ENCODE measurements at places on chromosomes 12 and 14.
A peak's percentile ranks its signal among the peaks of the same experiment; 100 is the strongest.

- no peak for DNase-seq
Observed at GRCh38 chr12:66129934-66130266, 650 bp downstream of the LLPH start.

- DNase-seq = no peak
Observed at GRCh38 chr12:120905856-120906384, 1.8 kb upstream of the SPPL3 start.

- no peak for DNase-seq
Observed at GRCh38 chr14:20617138-20618003, 24.1 kb downstream of the OR6S1 start.

- no peak for DNase-seq
Observed at GRCh38 chr12:95591731-95592130, 40.5 kb upstream of the USP44 start.

DNA sequence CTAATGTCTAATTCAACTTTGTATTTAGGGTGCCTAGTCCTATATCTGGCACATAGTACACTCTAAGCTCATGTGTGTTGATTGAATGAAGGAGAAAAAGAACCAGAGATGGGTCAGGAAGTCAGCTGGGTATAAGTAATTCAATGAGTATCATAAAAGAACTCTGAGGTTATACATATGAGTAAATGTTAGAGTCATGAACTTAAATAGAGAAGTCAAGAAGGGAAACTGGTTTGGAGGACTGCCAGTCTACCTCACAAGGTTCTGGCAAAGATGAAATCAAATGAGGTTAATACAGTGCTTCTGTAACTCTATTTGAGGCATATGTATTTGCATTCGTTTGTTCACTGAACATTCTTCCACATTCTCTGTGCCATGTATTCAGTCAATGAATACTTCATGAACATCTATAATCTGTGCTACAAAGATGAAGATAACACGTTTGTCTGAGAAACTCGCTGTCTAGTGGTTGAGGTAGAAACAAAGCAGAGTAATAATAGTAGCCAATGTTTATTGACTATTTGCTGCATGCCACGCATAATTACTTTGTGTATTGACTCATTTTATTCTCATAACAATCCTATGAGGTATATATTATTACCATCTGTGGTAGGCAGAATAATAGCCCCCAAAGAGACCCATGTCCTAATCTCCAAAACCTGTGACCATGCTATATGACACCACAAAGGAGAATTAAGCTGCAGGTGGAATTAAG, 88.9 kb downstream of the PTGER2 start:
- no peak for DNase-seq

GRCh38 chr12:47378907-47379306, 299.1 kb upstream of the AMIGO2 start:
- no peak for DNase-seq

DNA sequence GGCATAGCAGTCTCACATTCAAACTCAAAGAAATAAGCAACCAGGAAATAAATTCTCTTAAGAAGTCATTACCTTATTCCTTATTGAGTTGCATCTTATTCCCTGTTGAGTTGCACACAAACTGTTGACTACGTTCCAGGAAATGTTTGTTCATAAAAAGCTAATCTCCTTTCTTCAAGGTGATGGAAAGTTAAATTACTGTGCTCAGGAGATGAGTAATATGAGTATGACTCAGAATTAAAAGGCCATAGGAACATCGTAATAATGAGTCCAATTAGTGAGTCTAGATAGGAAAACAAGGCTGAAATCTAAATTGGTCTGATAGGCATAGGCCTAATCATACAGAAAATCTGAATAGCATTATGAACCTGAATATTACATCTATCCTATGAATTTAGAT, 203.1 kb downstream of the SLC2A13 start:
- no peak for DNase-seq

- DNase-seq = peak; percentile 11
Observed at GRCh38 chr14:104390221-104390931, 189.2 kb upstream of the C14orf180 start.

DNA sequence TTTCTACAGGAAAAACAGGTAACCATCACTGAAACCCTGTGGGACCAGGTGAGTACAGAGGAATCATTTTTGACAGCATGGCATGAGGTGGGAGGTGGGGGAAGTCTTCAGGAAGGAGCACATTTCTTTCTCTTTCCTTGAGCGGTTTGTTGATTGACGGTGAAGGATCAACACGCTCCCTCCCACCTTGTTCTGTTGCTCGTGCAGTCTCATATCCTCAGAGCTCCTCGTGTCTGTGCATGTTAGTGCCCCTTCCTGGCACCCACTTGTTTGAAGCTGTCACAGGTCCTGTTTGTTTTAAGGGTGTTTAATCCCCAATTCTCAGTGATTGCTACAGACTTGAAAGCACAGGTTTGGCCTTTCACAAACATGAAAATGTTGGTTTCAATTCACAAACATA, 4.4 kb downstream of the C12orf54 start:
- no peak for DNase-seq

- DNase-seq = no peak
Observed at GRCh38 chr14:37140176-37140575, 32.2 kb downstream of the SLC25A21 start.

GRCh38 chr14:68774771-68775613, 17.9 kb downstream of the ZFP36L1 start:
- no peak for DNase-seq

- DNase-seq = no peak
Observed at GRCh38 chr12:40039598-40039997, 66.3 kb downstream of the SLC2A13 start.

GRCh38 chr12:40010899-40011774, 94.7 kb downstream of the SLC2A13 start:
- peak; percentile 42 for DNase-seq

DNA sequence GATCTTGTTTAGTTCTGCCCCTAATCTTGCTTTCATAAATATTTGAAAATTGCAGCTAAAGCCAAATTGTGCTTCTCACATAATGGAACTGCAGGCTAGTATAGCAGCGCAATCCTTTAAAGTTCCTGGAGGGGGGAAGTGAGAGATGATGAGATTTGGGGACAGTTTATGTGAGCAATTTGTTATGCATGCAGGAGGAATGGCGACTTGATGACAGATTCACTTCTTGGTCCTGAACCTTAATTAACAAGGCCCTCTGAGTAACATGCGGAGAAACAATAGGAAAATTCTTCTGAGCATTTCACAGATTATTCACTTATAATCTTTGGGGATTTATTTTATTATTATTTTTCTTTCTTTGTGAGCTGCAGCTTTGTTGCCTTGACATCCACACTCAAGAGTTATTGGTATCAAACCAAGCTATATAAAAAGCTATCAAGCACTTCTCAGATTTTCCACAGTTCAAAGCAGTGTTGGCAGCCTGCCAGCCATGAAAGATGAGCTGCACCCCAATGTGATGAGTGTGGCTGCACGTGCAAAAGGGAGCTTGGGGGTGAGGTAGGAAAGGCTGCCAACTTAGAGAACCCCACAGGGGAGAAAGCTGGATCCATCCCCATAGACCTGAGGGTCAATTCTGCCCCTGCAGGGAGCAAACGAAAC, 1662.2 kb upstream of the FLRT2 start:
- no peak for DNase-seq

DNA sequence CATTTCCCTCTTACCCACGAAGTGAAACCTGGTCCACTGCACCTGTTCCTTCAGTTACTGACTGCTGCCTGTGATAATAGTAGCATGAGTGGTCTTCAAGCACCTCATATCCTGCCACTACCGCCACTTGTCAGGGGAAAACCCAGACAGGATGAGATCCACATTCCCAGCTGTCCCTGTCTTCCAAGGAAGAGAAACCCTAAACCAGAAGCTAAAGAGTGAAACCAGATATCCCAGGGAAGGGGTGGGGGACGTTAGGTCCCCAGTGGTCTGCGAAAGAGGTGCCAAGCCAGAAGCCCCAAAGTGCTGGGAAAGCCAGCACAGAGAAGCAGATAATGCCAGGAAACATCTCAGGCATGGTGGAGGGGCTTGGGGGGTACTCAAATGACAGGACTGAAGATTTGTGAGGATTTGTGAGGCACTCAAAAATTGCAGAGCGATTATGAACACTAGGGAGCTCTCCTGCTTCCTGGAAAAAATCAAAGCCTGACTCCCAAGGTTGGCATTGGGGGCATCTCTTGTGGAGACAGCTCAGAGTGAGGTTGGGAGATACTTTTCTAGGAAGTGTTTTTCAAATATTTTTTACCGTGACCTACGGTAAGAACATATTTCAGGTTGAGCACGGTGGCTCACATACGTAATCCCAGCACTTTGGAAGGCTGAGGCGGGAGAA, 77.9 kb downstream of the TMEM30B start:
- DNase-seq = no peak

DNA sequence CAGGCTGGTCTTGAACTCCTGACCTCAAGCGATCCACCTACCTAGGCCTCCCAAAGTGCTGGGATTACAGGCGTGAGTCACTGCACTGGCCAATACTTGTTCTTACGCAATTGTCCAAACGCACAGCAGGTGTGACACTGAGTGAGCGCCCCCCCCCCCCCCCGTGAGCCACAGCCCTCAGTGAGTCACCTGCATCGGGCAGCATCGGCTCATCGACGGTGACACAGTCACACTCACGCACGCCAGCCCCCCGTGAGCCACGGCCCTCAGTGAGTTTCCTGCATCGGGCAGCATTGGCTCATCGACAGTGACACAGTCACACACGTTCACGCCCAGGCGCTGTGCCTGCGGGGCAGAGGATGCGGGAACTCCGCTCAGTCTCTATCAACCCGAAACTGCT, 42.5 kb downstream of the GALNT9 start:
- no peak for DNase-seq

DNA sequence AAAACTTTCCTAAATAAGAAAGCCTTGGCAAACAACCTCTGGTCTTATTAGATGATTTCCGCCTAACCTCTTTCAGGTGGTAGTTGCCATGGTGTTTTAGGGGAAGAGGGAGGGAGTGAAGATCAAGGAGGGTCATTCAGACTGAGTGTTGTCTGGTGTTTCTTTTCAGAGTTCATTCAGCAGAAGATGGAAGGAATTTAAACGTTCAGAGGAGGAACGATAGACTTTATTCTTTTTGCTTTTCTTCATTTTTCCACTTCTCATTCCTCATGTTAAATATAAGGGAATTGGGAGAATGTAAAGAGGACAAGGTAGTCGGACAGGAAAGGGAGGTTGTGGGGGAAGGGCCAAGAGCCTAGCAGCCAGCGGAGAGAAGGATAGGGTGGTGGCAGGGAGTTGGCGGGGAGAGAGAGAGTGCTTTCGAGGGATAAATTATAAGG, 17.4 kb upstream of the SALL2 start:
- no peak for DNase-seq

- DNase-seq = no peak
Observed at GRCh38 chr14:38257507-38257906, 1.6 kb upstream of the CLEC14A start.

DNA sequence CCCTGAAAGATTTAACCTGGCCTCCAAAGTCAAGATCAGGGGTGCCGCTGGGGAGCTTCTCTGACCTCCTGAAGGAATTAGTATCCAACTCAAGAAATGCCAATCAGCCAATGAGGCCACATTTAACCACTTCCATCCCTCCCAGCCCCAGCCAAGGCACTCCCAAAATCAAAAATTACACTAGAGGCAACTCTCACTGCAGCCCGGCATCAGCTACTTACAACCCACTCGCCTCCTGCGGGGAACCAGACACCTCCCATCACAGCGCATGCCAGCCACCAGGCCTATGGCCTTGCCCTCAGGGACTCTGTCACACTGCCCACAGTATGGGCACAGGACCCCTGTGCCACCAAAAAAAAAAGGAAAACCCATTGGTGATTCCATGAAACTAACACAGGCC, 62.3 kb upstream of the DDX11 start:
- DNase-seq = no peak

DNA sequence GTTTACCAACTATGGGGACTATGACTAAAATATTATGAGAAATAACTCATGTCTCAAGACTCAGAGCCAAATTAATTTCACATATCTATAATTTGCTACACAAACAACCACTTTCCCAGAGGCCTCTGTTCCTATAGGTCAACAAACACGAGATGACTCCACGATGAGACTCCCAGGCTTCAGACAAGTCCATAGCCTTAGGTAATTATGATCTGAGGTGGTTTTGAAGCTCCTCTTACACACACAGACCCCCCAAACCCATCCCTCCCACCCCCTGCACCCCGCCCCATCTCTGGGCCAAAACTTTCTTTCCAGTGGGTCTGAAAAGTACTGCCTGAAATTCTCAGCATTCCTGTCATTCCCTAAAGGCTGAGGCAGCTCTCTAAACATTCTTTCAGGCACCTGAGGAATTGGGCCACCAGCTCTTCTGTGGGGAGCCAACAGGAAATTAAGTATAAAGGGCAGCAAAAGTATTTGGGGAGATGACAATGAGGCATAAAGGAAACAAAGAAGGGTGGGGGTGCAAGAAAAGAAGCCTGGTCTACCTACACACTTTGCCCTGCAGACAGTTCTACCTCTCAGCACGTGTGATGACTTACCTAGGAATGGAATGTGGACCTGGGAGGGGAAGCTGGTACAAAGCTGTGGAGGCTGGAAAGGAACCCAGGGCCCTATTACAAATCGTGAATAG, 143.6 kb downstream of the PAWR start:
- DNase-seq = no peak

DNA sequence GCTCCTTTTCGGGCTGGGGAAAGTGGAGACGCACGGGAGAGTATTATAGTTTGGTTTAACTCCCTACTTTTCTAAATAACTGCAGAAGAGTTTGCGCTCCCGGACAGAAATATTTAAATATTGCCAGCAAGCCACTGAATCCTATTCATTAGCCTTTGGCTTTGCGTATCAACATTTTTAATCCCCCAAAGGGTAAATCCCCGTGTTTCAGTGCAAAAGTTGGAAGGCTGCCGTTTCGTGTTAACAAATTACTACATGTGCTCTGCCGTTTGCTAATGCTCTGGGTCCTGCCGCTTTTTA, 372 bp upstream of the DPF3 start:
- no peak for DNase-seq

DNA sequence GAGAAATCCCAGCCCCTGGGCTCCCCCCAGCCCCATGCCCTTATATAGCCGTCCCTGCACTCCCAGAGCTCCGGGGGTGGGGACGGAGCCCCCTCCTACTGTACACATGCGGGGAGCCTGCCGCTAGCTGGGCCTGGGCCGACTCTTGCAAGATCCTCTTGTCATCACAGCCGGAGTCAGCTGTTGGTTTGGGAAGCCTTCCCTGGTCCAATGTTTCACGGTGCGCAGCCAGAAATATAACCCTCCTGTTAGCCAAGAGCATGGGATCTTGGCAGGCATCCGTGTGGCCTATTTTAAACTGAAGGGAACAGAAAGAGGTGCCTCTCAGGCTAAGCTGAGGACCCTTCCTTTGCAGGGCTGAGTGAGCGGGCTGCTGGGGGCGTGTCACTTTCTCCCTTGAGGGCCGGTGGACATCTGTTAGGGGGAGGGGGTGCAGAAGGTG, 175.3 kb downstream of the TSPAN9 start:
- DNase-seq = peak; percentile 64

DNA sequence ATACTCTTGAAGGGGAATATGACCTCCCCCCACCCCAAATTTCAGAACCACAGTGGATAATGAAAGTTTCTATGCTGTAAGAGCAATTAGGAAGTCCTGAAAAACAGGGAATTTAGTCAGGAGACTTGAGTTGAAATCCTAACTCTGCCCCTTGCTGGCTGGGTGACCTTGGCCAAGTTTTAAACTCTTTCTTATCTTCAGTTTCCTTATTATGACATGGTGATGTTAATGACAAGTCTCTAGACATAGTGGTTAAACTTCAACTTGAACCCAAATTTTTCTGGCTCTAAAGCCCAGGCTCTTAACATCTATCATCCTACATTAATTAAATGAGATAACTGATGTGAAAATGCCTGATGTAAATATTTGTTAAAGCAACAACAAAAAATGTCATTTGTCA, 325.9 kb downstream of the APAF1 start:
- no peak for DNase-seq

GRCh38 chr12:52035190-52035589, 16.1 kb upstream of the NR4A1 start:
- DNase-seq = no peak
